Activated CD4-positive, alpha-beta T cell treated with anti-CD3 and anti-CD28 coated beads for 36 hours (primary cell): ENCODE measurements at places on chromosomes 6 and 20. TPM values are rescaled to one million over a fixed set of nuclear protein-coding genes. Genes with fewer than 3 reads are reported as not detected.

Gene MATN4
- total RNA-seq, result 0.35 TPM

Gene PRICKLE4
- total RNA-seq, result not detected

Gene GPR63
- total RNA-seq, result 1.2 TPM

Gene LY6G6C
- not detected for total RNA-seq

Gene ITCH
- total RNA-seq, result 41.4 TPM

Gene TRDN
- not detected for total RNA-seq

Gene SSTR4
- not detected for total RNA-seq

Gene GRIK2
- not detected for total RNA-seq
